ENCODE measurements at places on chromosomes 12 and 14. TPM values are rescaled to one million over a fixed set of nuclear protein-coding genes. Genes with fewer than 3 reads are reported as not detected.

DNA sequence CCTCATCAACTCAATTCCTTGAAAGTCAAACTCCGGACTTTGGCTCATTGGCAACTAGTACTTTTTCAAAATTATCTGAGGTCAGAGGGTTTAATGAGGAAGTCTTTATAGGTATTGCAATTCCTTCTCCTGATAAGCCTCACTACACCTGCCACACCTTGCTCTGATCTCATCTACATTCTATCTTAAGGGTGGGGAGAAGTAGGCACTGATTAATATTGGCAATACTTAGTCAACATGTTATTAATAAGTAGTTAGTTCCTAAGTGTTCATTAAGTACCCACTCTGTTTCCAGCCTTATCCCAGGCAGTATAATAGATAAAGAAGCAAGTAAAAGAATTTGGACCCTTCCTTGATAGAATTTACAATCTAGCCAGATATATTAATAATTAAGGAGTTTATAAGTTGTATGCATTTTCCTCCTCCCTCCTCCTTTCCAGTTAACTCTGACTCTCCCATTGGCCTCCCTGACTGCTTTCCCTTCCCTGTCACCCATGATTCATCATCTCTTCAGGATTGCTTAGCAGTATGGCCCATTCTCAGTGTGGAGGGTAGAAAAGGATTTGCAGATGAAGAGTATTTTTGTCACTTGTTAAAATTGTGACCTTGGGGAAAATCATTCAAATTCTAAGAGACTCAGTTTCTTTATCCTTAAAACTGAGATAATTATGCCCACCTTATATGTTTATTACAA lies 231.0 kb upstream of the ATP2B1 start:
- no peak for DNase-seq

- DNase-seq: no peak
These were observed 211.2 kb downstream of the NUAK1 start for GRCh38 chr12:105927564-105927963.

DNA sequence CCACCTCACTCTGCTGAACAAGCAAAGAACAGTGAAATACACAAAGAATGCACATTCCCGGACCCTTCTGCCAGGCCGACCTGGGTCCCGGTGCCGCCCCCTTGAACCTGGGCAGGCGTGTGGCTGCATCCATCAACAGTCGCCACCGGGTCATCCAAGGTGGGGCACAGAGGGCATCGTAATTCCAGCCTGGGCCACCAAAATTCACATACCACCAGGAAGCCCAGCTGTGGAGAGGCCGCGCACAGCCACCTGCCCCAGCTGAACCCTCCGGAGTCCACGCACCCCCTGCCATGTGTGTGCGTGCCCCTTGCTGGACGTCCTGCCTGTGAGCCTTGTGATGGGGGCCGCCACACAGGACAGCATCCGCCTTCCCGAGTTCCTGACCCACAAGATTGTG lies 85.7 kb downstream of the NOC4L start:
- no peak for DNase-seq

DNA sequence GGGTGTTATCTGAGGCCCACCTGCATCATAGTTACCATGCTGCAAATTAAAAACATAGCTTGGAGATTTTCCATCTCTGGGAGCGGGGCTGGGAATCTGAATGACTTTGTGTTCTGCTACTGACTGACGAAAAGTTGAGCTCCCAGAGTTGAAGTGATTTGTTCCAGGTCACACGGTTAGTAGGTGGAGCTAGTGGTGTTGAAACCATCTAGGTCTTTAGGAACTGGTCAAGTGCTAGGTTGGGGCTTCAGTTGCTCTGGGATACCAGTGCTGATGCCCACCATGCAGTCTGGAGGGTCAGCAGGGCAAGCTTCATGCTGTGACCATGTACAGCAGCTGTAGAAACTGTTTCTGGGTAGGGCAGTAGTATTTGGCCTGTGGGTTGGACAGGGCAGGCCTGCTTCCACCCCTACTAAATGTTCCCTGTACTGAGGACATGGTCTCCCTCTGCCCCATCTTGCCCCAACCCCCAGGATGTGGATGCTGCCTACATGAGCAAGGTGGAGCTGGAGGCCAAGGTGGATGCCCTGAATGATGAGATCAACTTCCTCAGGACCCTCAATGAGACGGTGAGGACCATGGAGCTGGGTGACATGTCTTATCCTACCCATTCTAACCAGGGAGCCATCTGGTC lies 5.3 kb downstream of the KRT7 start:
- no peak for DNase-seq

DNA sequence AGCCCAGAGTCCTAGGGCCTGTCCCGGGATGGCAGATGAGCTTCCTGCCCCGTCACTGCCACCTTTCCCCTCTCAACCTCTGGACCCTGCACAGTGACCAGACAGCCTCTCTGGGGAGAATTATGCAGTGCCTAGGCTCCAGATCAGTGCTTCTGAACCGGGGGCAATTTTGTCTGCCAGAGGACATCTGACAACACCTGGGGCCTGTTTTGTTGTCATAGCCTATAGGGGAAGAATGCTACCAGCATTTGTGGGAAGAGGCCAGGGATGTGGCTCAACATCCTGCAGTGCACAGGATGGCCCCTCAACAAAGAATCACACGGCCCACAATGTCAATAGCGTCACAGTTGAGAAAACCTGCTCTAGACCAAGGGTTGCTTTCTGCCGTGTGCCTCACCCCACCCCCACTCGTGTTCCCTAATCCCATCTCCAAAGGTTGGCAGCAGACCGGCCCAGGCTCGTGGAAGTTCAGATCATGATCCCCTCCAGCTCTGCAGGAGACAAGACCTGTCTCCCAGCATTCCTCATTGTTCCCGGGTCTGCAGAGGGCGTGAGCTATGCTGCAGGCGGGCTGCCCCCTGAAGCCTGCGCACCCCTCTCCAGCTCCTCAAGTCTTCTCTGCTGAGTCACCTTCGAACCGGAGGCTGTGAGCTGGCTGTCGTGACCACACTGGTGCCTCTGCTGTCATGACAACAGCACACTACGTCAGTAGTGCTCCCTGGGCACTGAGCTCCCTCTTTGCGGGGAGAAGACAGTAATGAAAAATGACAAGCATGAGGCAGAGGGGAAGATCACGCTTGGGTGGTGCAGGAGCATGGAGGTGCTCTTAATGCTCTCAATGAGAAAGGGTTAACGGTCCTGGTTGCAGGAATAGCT lies 2.0 kb upstream of the GAPDH start:
- DNase-seq: peak; percentile 93

- DNase-seq: peak; percentile 56
These were observed 1.2 kb downstream of the DUSP16 start for GRCh38 chr12:12561371-12562015.

DNA sequence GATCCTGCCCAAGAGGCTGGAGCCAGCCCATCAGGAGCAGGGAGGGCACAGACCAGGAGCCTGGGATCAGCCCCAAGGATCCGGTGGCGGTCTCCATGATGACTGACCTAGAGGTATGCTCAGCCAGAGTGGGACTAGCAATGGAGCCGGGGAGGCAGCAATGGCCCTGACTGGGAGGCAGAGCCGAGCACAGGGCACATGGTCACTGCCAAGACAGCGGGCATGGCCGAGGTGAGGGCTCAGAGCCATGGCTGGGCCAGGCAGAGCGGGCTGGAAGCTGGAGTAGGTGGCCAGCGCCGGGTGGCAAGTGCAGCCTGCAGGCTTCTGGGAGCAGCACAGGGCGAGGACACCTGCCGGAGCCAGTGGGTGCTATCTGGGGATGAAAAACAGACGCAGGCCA lies 259.3 kb downstream of the BCL11B start:
- DNase-seq: no peak

GRCh38 chr14:27605282-27605681 lies 1007.4 kb upstream of the NOVA1 start:
- DNase-seq: no peak

- peak; percentile 60 for DNase-seq
These were observed 32.3 kb downstream of the NINJ2 start for GRCh38 chr12:630656-631632.

- DNase-seq: no peak
These were observed 31.5 kb upstream of the GTF2A1 start for GRCh38 chr14:81252278-81252677.

- DNase-seq: no peak
These were observed 462.9 kb upstream of the USP15 start for GRCh38 chr12:61797266-61797665.

DNA sequence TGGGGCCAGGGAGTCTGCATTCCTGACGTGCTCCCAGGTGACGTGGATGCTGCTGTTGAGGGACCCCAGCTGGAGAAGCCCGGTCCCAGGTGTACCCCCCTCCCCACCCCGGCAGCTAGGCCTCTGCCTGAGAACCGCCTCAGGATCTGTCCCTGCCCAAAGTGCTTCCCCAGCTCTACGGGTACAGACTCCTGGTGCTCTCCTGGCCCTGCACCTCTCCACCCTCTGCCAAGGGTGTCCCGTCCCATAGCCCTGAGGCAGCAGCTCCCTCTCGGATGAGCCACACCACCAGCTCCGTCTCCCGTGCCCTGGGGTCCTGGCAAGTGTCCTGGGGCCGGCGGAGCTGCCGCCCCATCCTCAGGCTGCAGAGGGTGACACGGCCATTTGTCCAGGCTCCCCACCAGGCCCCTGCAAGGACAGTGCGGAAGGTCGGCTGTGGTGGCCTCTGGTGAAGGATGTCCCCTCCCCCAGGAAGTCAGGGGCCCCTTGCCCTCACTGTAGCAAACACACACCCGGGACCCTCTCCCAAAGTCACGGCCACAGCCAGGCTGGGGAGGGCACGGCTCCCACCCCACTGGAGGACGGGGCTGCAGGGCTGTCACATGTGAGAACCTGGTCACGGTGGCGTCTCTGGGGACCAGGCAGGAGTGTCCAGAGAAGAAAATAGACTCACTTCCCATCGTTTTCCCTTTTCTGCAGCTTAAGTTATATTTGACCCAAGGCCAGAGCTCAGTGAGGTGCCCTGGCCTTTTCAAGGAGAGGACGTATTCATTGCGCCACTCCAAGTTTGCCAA lies 74.4 kb upstream of the FBRSL1 start:
- no peak for DNase-seq

- no peak for DNase-seq
These were observed 27.6 kb downstream of the WASHC3 start for GRCh38 chr12:102033991-102034745.

GRCh38 chr12:39872425-39872824 lies 233.5 kb downstream of the SLC2A13 start:
- no peak for DNase-seq

- peak; percentile 80 for DNase-seq
These were observed 55.6 kb downstream of the CLIP1 start for GRCh38 chr12:122366685-122367475.

DNA sequence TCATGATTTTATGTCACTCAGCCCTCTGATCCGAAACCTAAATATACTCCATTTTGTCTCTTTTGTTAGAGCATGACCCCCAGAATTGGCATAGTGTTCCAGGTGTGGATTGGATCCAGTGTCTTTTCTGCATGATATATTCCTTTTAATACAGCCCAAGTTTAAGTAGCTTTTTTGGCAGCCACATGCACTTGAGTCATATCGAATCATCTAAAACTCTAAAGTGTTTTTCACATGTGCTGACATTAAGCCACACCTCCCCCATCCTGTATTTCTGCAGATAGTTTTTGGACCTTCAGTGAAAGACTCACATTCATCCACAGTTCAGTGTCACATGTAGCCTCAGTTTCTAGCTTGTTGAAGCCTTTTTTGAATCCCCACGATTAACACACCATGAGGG lies 30.6 kb downstream of the BORCS5 start:
- DNase-seq: peak; percentile 55

- no peak for DNase-seq
These were observed 1.6 kb downstream of the STAB2 start for GRCh38 chr12:103588680-103589079.

- no peak for DNase-seq
These were observed 7.7 kb upstream of the TCTN1 start for GRCh38 chr12:110606253-110606611.

DNA sequence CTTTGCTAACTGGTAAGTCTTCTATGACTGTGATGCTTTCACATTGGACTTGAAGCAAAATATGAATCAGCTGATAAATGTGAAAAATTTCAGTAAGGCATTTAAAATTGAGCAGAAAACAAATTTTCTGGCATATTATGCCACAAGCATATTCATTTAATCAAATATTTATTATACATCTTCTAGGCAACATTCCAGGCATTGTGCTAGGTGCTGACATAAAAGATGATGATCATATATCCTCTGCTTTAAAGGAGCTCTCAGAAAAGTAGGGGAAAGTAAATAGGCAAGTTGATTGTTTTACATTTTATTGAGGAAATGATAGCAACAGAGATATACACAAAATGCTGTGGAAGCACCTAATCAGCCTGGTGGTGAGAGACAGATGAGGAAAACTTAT lies 248.9 kb downstream of the SLC16A7 start:
- DNase-seq: no peak

DNA sequence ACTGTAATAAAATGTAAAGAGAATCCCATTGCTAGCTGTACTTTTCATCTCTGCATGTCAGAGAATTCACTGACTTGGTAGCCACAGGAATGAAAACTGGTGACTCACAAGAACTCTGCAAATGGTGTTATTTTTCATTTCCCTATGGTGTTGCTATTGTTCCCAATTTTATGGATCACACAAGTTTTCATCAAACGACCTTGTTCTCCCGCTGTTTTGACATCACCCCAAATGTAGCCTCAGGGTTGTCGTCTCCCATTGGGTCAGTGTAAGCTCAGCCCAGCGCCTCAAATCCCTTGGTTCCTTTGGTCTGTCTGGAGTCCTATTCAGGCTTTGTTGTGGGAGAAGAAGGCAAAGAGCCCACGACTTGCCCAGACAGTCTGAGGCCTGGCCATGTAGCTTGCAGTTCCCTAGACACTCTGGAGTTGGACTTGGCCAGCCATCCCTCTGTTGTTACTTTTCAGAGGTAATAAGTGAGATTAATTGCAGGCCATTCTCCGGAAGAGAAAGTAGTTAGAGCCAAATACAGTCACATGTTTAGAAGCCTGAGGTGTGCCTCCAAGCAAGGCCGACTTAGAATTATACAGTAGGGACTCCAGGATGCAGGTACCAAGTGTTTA lies 159.2 kb downstream of the TGFB3 start:
- DNase-seq: no peak

Gene PGF
- 50.6 TPM for total RNA-seq

Gene TMEM253
- total RNA-seq: not detected

Gene ZNF705A
- not detected for total RNA-seq

Gene FGF23
- not detected for total RNA-seq

Gene IRAK3
- total RNA-seq: 4.6 TPM

Gene LRRC10
- total RNA-seq: not detected

Gene HHIPL1
- not detected for total RNA-seq

Gene PIGH
- total RNA-seq: 48.5 TPM

Gene CPNE6
- not detected for total RNA-seq

Gene GRIP1
- not detected for total RNA-seq

Gene MED13L
- 11.9 TPM for total RNA-seq

Gene CHGA
- not detected for total RNA-seq

Gene RNFT2
- total RNA-seq: 1.1 TPM

Gene STXBP6
- not detected for total RNA-seq

Gene REP15
- 1.2 TPM for total RNA-seq

Gene MANSC1
- 0.92 TPM for total RNA-seq
